Endodermal cell (in vitro differentiated cells): ENCODE measurements at places on chromosomes 2 and 18. TPM values are rescaled to one million over a fixed set of nuclear protein-coding genes. Genes with fewer than 3 reads are reported as not detected.

The LOXHD1 gene
- not detected in 3 replicates for total RNA-seq

The DQX1 gene
- total RNA-seq, result 0.93 to 2.3 TPM (median 1.7 TPM) in 3 replicates

The CRYGD gene
- total RNA-seq, result 1.1 TPM in 1 of 3 replicates, not detected in the others

The CPO gene
- total RNA-seq, result 0.42 to 0.95 TPM (median 0.70 TPM) in 3 replicates

The HSBP1L1 gene
- total RNA-seq, result 2.6 to 3.4 TPM (median 2.6 TPM) in 3 replicates

The CDCA7 gene
- total RNA-seq, result 80.4 to 107 TPM (median 101 TPM) in 3 replicates

The CAVIN2 gene
- not detected in 3 replicates for total RNA-seq

The LIMS2 gene
- 3.9 to 6.8 TPM (median 5.4 TPM) in 3 replicates for total RNA-seq

The BOLL gene
- total RNA-seq, result not detected in 3 replicates

The CDH19 gene
- total RNA-seq, result not detected in 3 replicates

The TFPI gene
- total RNA-seq, result 26.5 to 42.3 TPM (median 33.0 TPM) in 3 replicates

The HOXD3 gene
- not detected in 2 replicates for total RNA-seq

The SUMO1 gene
- total RNA-seq, result 168 and 191 TPM in 2 replicates

The DSC2 gene
- 50.5 to 58.4 TPM (median 54.9 TPM) in 3 replicates for total RNA-seq

The CCDC102B gene
- total RNA-seq, result 2.7 and 4.9 TPM in 2 replicates

DNA sequence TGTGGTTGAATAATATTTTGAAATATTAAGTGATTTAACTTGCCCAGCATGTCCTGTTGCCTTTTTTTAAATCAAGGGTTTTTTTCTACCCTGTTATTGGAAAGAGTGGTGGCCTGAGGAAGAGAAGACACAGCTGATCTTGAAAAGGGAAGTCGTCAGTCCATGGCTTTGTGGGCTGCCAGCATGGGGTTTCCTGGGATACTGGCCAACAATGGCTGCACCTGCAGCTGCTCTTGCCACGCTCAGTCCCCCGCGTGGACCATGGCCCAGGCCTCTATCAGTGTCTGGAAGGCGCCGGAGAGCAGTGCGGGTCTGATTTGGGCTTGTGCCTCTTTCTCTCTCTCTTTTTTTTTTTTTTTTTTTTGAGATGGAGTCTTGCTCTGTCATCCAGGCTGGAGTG lies 99.3 kb downstream of the ASB1 start:
- DNase-seq, result no peak

DNA sequence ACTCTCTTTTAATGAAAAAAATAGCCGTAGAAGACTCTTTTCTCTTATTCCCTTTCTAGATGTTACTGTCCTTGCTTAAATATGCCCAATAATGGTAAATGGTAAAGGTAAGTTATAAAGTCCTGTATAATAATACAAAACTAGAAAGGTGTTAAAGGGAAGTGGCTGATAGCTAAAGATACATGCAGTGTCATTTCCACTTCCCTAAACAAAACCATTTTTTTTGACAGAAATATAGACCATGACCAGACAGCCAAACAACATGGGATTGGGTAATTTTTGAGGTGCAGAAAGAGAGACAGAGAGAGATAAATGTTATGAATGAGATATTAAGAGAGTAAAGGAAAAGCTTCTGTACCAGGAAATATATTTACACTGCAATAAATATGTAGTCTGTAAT lies 731.7 kb upstream of the REG3G start:
- DNase-seq, result no peak

GRCh38 chr18:991441-991840 lies 86.8 kb downstream of the ADCYAP1 start:
- DNase-seq, result no peak

GRCh38 chr2:86370579-86370978 lies 33.2 kb upstream of the REEP1 start:
- DNase-seq, result no peak

DNA sequence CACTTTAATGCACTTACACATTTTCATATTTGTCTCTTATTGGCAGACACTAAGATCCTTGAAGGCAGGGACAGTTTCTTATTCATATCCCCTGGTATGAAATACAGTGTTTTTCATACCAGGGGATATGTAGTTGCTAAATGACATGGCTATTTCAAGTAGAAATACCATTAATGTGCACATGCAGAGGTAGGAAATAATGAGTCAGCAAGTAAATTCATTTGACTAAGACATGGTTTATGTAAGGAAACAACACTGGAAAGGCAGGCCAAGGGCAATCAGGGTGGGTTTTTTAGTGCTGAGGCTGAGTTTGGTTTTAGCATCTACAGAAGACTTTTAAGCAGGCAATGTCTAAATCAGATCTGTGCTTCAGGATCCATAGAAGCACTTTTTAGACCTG lies 155.9 kb downstream of the WDPCP start:
- no peak for DNase-seq

DNA sequence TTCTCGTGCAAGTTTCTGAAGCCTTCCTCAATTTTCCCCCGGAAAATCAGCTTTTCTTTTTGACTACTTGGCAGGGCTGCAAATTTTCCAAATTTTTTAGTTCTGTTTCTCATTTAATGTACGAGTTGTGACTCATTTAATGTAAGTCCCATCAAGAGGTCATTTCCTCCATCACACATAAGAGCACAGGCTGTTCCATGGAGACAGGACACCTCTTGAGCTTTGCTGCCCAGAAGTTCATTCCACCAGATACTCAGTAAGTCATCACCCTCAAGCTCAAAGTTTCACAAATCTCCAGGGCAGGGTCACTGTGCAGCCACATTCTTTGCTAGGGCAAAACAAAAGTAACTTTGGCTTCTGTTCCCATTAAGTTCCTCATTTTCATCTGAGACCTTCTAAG lies 101.5 kb upstream of the TEKT4 start:
- no peak for DNase-seq

- no peak for DNase-seq
These were observed 190.1 kb downstream of the MGAT5 start for GRCh38 chr2:134443814-134444480.

- DNase-seq, result peak; percentile 20
These were observed 28.6 kb downstream of the HS1BP3 start for GRCh38 chr2:20622296-20622686.

DNA sequence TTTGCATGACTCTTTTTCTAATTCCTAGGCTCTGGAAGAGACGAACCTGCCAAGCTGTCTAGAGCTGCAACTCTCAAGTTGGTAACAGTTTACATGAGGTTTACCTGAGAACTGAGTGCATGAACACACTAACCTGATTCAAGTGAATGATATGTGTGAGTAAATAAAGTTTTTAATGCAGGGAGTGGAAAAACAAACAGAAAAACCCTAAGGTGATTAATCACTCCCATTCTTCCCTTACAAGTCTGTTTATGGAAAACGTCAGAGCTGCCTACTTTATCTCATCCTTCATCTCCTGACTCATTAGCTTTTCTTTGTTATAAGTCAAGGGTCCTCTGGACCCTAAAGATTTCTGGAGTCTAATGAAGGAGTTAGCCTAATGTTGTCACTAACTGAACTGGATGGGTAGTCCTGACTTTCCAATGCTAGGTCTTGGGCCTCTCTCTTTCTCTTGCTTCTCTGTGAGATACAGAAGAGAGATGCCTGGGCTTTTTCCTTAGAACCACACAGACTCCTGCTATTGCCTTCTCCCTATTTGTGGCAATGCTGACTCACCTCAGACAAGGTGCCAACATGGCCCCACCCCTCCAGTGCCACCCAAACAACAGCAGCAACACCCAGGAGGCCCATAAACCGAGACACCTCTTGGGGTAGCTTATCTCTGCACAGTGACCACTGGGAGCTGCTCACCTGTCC lies 952.4 kb downstream of the EPHA4 start:
- no peak for DNase-seq

GRCh38 chr18:11985586-11985985 lies 4.3 kb downstream of the IMPA2 start:
- DNase-seq, result no peak

DNA sequence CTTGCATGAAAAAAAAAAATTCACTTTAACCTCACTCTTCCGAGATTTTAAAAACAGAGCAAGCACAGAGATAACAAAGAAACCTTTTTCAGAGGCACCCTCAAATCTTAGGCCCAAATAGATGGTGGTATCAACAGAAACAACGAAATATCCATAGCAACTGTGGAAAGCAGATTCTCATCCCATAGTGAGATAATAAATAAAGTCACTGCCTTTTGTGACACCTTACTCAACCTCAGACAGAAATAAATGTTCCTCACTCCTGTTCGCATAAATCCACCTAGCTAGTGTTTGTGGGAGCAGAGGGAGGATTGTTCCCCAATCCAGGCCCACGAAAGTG lies 60.9 kb upstream of the RTN4 start:
- DNase-seq, result no peak

GRCh38 chr2:160440888-160441287 lies 52.7 kb downstream of the RBMS1 start:
- no peak for DNase-seq

DNA sequence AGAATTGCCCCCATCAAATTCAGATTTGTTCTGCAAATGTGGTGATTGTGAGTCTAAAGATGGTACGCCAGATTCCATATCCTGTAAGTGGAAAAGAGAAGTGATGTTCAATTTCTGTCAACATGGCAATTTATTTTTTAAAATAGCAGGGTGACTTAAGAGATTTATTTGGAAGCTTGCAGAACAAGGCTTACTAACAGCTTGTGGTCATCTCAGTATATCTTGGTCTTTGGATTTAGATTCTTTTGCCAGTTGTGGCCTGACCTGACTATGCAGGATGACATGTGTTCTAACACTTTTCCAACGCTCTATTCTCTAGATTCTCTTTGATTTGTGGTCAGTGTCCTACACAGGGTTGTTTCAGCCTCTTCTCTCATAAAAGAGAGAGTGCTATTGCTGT lies 74.4 kb downstream of the MAP3K20 start:
- DNase-seq, result no peak

DNA sequence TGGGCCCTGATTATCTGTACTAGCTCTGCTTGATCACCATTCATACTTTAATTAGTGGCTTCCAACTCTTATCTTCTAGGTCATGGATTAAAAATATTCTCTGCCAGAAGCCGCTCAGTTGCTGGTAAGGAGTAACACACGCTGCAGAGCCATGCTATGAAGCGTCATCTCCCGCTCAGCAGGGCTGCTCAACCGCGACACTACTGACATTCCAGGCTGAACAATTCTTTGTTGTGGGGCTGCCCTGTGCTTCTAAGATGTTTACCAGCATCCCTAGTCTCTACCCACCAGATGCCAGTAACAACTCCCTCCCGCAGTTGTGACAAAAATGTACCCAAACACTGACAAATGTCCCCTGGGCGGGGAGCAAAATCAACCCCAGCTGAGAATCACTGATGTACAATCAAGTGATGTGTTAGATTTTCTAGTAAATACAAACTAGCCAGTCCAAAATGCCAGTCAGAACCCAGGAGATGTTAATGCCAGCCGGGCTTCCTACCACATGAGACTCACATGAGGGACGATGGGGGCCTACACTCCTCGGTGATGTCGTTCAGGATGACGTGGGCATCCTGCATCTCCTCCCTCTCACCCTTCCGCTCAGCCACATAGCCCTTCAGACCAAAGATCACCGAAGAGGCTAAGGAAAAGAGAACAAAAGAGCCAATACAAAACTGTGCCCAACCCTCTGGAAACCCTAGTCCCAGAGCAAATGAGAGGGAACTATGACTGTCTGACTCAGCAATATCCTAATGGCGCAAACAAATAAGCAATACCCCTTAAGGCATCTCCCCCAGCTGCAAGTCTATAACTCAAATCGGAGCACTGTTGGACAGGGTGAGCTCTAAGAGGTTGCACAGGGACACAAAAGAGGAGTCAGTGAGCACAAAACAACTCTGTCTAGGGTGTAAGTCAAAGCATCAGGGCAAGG lies 15.6 kb downstream of the ILKAP start:
- DNase-seq, result no peak

GRCh38 chr2:65263262-65263661 lies 35.6 kb downstream of the ACTR2 start:
- no peak for DNase-seq

DNA sequence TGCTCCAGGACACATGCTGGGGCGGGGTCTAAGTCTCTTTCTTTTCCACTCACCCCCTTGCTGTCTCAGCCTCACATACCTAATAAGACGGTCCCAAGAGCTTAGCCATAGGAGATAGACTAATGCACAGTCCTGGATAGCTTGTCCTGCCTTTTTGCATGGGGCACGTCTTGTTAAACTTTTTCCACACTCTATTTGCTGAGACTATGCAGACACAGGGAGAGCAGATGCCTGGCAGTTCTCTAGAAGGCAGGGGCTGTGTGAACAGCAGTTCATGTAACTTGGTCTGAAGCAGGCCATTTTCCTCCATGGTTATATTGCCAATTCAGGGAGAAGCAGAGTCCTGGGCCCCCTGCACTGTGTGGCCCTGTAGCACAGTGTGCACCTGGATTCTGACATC lies 142.1 kb downstream of the SEPTIN10 start:
- DNase-seq, result no peak

DNA sequence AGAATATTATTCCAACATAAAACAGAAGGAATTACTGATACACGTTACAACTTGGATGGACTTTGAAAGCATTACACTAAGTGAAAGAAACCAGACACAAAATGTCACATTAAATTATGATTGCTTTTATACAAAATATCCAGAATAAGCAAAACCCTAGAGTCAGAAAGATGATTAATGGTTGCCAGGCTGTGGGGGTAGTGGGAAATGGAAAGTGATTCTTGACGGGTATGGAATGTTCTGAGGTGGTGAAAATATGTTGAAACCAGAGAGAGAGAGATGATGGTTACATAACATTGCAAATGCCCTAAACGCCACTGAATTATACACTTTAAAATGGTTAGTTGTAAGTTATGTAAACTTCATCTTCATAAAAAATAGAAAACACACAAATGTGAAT lies 1057.2 kb upstream of the TMEFF2 start:
- DNase-seq, result no peak

- DNase-seq, result no peak
These were observed 105.0 kb downstream of the NEDD4L start for GRCh38 chr18:58148954-58149471.

- DNase-seq, result no peak
These were observed 10.6 kb downstream of the KDSR start for GRCh38 chr18:63356272-63356896.

- DNase-seq, result no peak
These were observed 3.9 kb downstream of the C2orf72 start for GRCh38 chr2:231041061-231041689.

GRCh38 chr2:23530206-23530908 lies 145.4 kb downstream of the KLHL29 start:
- DNase-seq, result no peak

- DNase-seq, result no peak
These were observed 16.7 kb upstream of the TMEM177 start for GRCh38 chr2:119662297-119662696.

DNA sequence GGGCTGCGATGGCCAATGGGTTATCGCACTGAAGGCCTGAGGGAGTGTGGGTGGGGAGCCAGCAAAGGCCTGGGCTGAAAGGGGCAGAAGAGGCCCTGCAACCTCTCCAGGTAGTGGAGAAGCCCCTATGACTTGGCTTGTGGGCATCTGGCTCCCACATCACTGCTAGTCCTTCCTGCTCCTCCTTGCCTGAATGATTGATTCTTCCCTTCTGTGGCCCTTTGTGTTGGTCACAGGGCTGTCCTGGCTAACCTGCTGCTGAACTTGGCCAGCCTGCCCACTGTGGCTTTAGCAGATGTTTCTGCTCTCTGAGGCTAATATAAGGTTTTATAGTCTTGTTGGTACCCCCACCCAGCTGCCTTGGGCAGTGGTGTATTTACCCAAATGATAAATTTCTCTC lies 136.2 kb upstream of the ALPP start:
- DNase-seq, result no peak

GRCh38 chr18:71027531-71027930 lies 738.7 kb downstream of the SOCS6 start:
- no peak for DNase-seq
